ENCODE measurements at places on chromosomes 3 and 15.

DNA sequence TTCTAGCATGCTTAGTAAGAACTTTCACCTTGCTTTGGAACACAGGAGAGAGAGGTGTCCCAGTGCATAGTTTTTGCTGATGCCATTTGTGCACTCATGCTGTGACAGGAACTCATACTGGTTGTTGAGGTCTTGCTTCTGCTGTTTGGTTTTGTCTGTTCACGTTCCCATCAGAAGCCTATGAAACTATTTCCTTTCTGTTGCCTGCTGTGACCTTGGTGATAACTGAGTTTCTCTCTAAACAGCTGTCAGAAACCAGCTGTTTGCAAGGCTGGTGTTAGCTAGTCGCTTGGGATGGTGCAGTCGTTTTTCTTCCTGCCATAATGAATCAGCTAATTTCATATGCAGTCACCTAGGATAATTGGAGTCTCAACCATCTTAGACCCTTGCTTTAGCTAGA, 724.1 kb downstream of the GRM7 start:
- no peak for DNase-seq

DNA sequence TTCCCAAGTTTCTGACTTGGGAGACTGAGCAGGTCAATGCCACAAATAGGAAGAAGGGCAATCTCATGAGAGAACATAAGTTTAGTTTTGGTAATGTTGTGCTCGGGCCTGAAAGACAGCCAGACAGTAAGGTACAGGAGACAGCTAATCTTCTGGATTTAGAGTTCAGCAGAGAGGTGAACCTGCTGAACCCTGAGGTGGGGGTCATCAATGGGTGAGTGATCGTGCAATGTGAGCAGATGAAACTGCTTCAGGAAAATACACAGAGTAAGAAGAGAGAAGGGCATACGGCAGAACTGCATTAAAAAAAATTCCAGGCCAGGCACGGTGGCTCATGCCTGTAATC, 23.3 kb downstream of the RUBCN start:
- DNase-seq: no peak

GRCh38 chr3:12318758-12319621, 30.1 kb downstream of the PPARG start:
- DNase-seq: no peak

DNA sequence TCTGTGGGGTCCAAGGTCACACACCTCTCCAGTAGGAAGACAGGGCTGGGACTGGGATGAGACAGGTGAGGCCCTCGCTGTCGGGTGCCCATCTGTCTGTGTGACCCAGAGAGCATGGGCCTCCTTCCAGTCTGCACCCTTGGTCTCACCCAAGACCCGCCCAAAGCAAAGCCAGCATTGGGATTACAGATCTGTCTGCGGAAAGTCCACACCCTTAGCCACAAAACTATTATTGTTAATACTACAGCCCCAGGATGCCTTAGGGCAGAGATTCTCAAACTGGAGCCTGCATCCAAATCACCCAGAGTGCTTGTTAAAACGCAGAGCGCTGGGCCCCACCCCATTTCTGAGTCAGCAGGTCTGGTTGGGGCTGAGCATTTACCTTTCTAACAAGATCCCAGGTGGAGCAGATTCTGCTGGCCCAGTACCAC, 58.5 kb upstream of the ZNF148 start:
- no peak for DNase-seq

- no peak for DNase-seq
Measured at GRCh38 chr3:43019006-43019809, 40.1 kb downstream of the GASK1A start.

GRCh38 chr3:182479419-182480336, 313.6 kb upstream of the ATP11B start:
- no peak for DNase-seq

- DNase-seq: peak; percentile 49
Measured at GRCh38 chr3:52237657-52238172, 1.2 kb downstream of the TWF2 start.

DNA sequence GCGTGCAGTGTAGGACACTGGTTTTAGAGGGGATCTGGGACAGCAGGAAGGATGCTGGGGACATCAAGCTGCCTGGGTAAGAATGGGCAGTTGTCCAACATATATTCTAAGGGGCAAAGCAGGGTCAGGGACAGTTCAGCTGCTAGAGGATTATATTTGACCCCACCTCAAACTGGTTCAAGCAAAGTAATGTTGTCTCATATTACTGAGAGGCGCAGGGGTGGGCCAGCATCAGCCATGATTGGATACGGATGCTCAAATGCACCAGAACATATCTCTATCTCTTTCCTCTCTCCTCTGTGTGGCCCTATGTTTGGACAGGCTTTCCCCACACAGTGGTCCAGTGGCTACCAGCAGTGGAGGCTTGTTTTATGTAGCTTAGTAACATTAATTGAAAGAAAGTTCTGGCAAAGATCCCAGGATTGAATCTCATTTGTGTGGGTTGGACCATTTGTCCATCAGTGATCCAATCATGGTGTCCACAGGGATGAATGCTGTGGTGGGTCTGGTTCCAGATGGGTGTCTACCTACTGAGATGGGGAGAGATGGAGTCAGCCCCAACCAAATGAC, 49.8 kb upstream of the RGMA start:
- DNase-seq: no peak

- DNase-seq: no peak
Measured at GRCh38 chr15:77541421-77542181, 91.1 kb downstream of the LINGO1 start.

DNA sequence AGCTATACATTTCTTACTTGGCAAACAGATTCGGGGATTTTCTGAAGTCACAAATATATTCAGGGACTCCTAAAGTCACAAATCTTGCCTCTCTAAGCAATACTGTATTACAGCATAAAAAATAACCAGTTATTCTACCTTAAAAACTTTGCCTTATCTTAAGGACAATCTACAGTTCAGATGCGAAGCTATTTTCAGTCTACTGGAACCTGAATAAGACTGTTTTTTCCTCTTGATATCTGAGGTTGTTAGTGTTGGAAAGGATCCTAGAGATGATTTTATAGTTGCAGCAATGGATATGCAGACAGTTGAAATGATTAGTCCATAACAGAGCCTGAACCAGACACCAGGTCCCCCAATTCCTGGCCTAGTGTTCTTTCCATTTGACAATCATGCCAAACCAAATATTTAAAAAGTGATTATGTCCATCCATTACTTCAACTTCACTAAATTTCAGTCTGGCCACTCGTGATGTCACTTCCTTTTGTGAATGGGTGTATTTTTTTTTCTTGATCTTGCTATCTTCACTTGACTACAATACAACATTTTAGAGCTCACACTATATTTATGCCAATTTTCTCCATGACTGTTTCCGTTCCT, 1.8 kb downstream of the HDGFL3 start:
- no peak for DNase-seq

GRCh38 chr3:64815195-64815631, 127.4 kb upstream of the ADAMTS9 start:
- DNase-seq: peak; percentile 6

DNA sequence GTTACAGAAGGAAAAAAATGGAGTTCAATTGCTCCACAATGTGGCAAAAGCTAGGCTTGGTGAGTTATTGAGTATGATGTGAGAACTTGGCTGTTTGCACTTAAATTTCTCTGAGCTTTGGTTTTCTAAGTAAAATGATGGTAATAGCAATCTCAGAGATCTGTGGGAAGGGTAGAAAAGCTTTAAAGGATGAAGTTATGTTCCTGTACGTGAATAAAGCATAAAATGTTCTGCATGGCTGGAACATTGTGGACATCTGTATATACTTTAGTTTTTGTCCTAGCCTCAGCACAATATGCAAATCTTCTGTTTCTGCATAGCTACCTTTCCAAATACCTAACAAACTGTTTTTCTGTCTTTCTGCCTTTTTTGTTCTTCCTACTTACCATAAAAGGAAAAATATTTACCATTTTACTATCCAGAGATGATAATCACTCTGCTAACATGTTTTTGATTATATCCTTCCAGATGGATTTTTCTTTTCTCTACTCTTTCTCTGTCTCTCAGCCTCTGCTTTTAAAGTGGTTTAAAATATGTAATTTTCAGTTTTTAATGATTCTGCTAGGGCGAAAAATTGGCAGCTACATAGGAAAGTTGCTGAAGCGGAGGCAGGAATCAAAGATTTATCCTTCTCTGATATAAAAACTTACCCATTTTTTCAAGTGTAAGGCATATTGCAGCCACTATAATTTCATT, 188.1 kb downstream of the FNDC3B start:
- no peak for DNase-seq

- no peak for DNase-seq
Measured at GRCh38 chr3:183959214-183959613, 58.5 kb downstream of the ABCC5 start.

GRCh38 chr3:18149386-18149785, 275.8 kb downstream of the SATB1 start:
- no peak for DNase-seq

- no peak for DNase-seq
Measured at GRCh38 chr15:89435362-89435761, 61.0 kb downstream of the RHCG start.

GRCh38 chr3:120550546-120550945, 45.6 kb upstream of the NDUFB4 start:
- DNase-seq: no peak

DNA sequence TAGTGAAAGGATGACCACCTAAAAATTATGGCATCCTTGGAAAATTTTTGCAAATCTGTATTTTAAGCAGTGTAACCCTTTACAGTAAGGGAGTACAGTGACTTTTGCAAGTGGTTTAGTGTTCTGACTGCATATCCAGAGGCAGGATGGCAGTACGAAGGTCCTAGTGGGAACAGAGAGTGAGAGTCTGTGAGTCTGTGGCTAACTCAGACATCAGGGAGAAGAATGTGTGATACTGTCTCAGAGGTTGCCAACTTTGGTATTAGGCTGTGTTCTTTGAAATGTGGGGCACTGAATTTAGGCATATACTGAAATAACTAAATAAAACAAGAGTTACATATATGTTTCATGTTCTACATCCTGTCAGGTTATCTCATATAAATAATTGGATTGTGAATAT, 25.7 kb downstream of the PRKCI start:
- no peak for DNase-seq

DNA sequence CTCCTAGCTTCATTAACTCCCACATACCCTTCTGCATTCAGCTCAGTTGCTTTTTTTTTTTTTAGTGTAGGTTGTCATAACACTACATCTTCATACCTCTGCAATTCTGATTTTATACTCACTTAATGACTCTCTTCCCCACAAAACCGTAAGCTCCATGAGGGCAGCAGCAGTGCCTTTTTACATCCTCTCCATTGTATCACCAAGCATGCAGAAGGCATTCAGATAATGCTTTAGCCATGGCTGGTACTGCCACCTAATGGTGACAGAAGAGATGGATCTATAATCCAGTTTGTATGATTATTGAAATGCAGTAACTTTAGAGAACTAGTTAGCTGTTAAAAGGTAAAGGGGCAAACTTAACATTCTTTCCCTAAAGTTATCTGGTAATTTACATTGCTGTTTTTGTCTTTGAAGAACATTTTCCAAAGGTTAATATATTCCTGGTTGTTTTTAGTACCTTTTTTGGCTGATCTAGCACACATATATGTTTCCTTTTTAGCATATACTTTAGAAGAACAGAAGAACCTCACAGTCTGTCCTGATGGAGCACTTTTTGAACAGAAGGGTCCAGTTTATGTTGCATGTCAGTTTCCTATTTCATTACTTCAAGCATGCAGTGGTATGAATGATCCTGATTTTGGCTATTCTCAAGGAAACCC, 36.8 kb downstream of the ATP1B3 start:
- no peak for DNase-seq

DNA sequence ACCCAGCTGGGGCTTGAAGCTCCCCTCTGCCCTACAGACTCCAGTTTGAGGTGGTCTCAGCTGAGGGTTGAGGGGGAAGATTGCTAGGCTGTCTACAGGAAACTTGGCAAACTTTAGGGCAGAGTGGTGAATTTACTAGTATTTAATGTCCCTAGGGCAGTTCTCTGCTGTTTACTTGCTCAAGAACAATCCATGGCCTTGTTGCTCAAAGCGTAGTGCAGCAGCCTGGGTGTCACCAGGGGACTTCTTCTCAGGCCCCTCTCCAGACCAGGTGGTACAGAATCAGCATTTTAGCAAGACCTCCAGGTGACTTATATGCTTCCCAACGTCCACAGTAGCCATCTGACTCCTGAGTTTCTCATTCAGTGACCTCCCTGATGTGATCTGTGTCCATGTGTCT, 188.9 kb downstream of the NR1D2 start:
- DNase-seq: no peak

DNA sequence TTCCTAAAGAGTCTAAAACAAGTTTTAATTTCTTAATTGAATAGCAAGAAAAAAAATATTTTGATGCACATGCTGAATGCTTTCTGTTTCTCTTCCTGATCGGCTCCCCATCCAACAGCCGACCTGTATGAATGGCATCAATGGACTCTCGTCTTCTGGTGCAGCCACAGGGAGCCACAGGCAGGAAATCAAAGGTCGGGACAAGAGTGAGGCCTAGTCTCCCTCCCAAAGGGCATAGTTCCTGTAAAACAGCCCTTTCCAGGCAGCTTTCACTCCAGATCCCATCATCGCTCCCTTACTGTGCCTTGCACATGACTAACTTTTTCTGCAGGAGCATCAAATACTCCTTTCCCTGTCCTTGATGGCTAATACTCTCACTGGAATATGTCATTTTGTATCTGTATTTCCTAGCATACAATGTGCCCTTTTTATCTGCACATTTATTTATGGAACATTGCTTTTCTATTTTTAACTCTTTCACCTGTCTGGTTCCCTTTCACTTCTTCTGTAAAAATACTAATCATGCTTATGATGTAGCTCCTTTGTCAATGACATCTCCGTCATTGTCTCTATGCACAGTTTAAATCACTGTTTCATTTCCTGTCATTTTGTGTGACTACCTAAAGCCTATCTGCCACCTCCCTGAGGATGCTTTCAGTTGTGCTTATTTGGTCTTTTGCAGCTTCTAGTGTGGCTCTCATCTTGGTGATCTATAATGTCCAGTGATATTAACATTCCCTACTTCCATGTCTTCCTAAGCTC, 326.2 kb downstream of the CTNNB1 start:
- DNase-seq: no peak

DNA sequence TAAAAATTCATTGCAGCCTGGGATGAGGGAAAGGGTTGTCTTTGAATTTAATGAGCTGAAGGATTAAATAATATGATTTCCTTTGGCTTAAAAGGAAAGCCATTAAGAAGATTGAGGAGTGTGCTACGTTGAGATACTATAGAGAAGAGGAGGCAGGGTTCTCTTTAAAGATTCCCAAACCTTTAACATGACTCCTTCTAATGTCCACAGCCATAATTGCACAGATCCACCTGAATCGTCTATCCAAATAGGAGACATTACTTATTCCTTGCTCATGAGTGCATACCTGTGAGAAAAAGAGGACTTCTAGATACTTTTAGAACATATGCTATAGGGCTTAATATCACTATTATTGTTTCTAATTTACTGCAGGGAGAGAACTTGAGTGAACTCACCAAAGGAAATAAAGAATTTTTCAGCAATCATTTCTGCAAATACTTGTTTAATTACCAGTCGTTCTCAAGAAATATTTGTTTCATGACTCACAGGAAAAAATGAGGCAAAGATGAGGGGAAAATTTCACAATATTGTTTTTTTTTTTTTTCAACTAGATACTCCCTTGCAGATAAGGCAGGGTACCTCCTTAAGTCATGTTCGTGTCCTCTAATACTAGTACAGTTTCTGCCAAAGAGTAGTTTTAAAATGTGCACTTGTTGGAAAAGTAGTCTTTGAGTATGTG, 8.9 kb upstream of the SUCNR1 start:
- peak; percentile 87 for DNase-seq

Data from BJ (cell line).